Cortex of kidney (tissue), 1 donor: ENCODE measurements at places on chromosomes 1 and 21.

- no peak for DNase-seq
These were observed 11.8 kb upstream of the SERINC2 start for GRCh38 chr1:31401241-31401640.

DNA sequence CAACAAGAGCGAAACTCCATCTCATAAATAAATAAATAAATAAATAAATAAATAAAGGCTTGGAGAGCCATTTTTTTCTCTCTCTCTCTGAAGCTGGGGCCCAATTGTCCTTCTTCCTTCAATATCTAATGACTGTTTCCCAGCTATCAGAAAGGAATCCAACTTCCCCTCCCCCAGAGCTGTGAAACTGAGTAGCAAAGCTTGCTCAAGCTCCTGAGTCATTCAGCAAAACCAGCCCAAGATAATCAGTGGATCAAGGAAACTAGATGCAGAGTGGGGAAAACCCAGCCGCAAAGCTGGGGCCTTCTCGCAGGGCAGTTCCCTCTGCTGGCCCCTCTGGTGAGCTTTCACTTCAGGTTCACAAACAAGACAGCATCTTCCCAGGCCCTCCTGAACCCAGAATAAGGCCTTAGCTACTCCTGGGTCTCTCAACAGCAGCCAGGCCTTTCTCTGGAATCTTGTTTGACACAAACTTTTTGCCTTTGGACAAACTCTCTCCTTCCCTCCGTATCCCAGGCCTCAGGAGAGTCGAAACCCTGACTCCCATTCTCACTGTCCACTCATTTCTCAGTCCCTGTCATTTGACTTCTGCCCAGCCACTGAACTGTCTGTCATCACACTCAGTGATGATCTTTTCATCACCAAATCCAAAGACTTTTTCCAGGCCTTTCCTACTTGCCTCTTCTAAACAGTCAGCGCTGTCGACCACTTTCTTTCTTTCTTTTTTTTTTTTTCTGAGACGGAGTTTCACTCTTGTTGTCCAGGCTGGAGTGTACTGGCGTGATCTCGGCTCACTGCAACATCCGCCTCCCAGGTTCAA is 18.0 kb upstream of the PTP4A2 start:
- DNase-seq: no peak

DNA sequence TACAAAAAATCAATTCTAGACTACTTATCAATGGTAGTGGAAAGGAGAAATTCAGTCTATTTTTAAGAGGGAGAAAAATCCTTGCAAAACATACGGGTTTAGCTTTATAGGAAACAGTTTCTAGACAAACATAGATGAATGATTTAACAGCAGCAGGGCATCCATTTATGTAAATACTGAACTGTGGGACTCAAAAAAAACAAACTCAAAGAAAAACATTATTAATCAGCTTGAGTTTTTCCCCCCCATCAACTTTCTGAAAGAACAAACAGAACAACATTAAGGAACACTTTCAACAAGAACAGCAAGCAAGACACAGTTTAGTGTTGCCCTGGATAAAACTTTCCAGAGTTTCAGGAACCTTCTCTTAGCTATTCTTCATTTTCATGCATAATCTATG is 147.3 kb upstream of the KCNK2 start:
- DNase-seq: no peak

DNA sequence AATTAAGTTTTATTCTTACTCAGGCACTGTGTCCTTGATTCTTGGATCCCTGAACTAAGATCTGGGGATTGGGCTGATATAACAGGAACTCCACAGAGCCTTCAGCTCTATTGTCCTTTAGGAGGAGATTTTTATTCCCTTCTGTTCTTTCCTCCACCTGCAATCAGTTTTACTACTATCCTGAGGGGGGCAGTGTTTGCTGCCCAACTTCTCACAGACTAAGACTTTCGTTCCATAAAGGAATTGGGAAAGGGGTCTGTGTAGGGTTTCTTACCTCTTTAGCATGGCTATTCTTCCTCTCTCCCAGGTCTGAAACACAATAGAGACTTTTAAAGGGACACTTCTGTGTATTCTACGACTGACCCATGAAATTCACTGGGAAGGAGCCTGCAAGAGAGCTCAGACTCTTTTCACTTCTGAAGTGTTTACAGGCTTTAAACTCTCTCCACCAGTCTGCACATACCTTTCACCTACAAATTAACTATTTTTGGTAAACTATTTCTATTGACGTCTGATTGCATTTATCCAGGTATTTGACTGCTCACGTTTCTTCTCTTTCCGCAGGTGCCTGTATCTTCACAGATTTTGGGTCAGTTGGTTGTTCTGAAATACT is 103.3 kb upstream of the DEPDC1 start:
- no peak for DNase-seq

DNA sequence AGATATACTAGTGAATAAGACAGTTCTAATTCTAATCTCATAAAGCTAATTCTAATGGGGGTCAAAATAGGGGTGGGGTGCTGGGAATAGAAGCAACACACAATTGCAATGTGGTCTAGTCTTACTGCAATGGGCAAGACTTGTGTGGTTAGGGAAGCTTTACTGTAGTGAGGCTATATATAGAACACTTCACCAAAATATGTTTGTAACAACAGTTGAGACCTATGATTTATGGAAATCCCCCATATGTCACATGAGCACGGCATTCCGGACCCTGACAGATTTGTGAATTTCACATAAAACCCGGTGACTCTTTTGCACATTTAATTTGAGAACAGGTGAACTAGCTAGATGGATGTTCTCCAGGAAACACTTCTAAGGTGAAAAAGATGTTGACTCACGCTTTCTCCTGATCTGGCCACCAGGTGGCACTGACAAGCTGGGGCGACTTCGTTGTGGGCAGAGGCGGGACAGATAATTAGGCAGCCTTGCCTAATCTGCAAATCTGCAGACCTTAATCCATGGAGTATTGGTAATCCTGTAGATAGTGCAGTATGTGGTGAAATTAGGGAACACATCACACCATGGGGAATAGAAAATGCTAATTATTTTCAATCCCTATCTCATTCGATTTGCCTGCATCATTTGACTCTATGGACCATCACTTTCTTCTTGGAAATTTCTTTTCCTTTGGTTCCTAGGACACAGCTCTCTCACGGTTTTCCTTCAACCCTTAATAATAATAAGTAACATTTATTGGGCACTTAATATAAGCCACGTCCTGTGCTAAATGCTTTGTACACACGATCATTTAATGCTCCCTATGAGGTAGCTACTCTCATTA is 37.7 kb downstream of the KIAA0040 start:
- no peak for DNase-seq

GRCh38 chr1:238606457-238606856 is 715.7 kb upstream of the ZP4 start:
- no peak for DNase-seq

DNA sequence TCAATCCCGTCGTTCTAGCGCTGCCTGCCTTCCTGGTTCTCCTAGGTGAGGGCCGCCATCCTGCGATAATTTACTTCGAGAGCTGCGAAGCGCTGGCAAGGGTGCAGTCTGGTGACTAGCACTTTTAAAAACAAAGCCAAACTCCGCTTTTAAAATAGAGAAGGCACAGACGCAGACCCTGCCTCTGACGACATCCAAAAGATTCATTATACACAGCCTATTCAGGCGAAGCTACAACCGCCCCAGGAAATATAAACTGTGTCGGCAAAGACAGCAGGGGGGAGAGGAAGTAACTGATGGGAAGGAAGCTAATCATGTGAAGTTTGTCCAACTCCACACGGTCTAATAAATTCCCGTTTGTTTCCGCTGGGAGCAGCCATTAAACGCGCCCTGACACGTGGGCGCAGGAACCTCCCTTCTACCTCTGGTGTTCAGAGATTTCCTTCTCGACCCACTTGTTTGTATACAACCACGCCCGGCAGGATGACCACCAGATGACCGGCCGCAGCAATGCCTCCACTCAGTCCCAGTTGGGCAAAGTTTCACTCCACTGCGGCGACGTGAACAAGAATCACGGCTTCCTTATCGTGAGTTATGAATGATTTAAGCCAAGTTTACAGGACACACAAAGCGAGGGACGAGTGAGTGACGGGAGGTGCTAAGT is 1.3 kb downstream of the GNG12 start:
- DNase-seq: no peak

DNA sequence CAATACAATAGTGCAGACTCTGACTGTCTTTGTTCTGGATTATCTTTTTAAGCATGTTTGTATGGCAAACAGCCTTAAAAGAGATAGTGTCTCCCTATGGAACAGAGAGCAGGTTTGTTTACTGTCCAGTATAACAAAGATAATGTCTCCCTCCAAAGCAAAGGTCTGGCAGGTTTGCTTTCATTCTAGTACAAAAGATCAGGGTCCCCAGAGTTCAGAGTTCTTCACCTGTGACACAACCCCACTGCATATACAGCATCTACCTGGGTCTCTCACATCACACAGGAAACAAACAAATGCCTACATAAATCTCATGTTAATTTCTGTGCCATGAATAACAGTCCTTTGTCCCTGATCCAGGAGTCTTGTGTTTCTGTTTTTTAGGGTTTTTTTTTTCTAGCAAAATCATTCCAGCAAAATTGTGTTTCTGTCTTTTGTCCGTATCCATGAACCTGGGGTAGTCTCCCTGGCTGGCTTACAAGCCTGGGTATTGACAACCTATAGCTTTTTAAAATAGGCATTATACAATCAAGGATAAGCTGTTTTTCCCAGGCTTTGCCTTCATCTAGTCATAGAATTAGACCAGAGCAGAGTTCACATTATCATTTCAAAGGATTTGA is 89.4 kb upstream of the PTBP2 start:
- DNase-seq: no peak

GRCh38 chr1:97144527-97144926 is 422.9 kb downstream of the PTBP2 start:
- no peak for DNase-seq

GRCh38 chr1:87941337-87941946 is 612.8 kb downstream of the LMO4 start:
- DNase-seq: no peak

GRCh38 chr21:38263493-38263892 is 6.7 kb downstream of the KCNJ15 start:
- no peak for DNase-seq

GRCh38 chr1:58158016-58158415 is 388.5 kb downstream of the OMA1 start:
- no peak for DNase-seq

DNA sequence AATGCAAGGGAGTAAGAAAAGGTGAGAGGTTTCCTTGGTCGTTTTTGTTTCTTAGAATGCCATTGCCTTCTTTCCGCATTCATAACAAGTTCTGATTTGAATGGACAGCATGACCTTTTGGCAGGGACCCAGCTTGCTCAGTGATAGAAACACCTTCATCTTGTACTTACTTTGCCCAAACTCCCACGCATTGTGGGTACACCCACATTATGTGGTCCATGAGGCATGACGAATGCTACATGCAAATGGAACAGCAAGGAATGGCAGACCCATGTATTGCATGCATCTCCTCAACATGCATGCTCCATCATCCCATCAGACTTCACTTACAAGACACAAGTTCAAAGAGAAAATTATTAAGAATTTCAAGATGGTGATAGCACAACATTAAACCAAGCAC is 102.8 kb downstream of the CDC7 start:
- no peak for DNase-seq

DNA sequence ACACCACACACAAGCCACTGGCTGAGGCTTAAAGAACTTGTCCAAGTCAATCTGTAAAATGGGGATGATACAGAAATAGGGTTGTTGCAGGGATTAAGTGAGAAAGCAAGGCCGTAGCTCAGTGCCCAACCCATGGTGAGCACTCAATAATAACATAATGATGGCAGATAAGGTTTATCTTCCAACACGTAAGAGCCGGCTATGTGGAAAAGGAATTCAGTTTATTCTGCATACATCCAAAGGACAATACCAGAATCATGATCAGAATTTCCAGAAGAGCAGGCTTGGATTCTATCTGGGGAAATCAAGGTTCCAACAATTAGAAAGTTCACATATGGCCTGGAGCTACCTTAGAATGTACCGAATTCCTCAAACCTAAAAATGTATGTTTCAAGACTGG is 4.6 kb downstream of the TMPRSS2 start:
- DNase-seq: no peak

DNA sequence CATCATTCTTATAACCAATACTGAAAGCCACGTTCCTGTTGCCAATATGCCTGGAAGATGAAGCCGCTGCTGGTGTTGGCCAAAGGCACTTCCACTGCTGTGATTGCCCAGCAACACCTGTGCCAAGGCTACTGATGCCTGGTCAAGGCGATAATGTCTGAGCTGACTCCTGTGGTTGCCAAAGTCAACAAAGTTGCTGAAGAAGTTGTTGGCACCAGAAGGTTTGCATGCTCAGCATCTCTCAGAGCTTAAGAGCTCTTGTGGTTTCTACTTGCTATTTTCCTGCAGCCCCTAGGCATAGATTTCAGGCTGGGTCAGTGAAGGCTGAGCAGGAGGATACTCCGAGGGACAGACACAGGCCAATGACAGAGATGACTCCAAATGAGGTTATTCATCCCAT is 63.4 kb upstream of the RAB3GAP2 start:
- no peak for DNase-seq

GRCh38 chr21:18253221-18253620 is 8.6 kb downstream of the CHODL start:
- no peak for DNase-seq

GRCh38 chr1:151998611-151999362 is 5.1 kb upstream of the S100A10 start:
- no peak for DNase-seq

DNA sequence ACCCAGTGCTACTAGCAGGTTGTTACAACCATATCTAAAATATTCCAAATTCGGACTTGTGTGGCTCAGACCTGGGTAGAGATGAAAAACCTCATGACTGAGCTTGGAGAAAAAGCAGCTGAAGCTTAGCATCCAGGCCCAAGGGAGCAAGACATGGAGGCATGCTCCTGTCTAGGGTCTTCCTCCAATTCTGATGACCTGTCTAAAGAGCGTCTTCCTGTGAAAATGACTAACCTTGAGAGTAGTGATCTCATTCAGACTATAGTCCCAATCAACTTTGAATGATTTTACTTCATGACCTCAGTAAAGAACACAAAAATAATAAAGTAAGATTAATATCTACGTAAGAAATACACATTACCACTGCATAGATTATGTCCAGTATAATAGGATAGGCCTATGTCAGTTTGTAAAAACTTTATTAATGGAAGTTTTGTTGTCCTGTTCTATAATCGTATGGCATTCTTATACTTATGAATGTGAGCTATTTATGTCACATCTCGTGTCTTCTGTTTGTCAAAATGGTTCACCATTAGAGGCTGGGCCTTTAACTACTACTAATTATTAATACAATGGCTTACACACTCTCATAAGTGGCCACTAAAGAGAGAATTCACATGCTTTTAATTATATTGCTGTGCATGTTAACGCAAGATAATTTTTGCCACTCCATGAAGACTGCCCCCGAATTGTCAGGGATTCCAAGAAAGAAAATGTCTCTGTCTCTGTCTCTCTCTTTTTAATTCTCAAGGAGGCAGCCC is 201.3 kb downstream of the NCAM2 start:
- no peak for DNase-seq

- DNase-seq: no peak
These were observed 111.5 kb upstream of the ARHGEF16 start for GRCh38 chr1:3342960-3343359.
